ENCODE measurements at places on chromosomes 2 and 18.
A peak's percentile ranks its signal among the peaks of the same experiment; 100 is the strongest.

DNA sequence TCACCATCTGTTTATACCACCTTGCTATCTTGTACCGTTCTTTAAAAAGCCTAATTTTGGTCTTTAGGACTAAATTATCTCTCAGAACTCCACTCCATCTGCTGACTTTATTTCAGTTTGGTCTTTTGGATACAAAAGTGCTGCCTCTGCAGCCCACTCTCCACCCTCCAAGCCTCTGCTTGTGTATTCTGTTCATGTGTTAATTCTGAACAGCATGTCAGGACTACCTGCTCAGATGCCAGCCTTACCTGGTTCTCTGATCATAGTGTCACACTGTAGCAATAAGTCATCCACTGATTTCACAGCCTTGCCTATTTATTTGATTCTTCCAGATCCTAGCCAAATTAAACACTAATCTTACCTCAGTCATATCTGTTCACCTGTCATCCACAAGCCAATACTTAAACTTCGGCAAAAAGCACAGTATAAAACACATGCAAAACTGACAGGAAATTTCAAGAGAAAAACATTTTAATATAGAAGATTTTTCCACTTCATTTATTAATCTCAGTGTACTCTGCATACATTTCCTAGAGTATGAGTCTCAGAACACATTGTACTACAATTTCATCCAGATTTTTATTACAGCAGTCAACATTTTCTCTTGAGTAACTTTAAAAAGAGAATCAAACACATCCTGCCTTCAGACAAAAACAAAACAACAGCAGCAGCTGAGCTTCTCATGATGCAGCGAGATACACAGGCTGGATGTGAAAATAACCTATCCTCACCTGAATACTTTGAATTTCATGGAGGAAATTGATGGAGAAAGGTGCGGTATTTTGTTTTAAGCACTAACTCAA, 64.9 kb downstream of the PPP1R1C start:
- no peak for DNase-seq

GRCh38 chr18:41501848-41502247, 453.2 kb upstream of the PIK3C3 start:
- DNase-seq = no peak

GRCh38 chr18:77058290-77058835, 74.2 kb downstream of the MBP start:
- no peak for DNase-seq

- no peak for DNase-seq
Measured at GRCh38 chr2:88871336-88871735, 179.9 kb downstream of the RPIA start.

DNA sequence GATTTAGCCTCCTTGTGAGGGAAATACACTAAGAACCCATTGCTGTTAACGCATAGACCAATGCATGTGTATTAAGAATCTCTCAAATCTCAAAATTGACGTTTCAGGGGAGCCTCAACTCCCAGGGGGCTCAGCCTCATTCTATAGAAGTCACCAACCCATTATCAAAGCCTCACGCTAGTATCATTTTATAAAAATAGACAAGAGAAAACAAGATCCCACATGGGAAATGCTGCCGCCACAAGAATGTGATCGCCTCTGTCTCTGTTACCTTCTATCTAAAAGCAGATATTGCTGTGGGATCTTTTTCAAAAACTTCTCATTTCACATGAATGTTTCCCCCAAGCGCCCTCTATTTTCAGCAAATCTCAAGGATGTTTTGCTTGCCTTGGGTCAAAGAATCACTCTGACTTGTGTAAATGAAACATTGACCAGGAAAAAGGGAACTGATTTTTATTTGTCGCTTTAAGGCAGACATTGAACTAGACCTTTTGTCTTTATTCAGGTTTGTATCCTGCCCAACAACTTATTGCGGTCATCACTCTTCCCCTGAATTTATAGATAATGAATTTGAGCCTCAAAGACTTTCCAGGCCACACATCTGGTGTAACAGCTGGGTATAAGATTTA, 679.0 kb upstream of the ID2 start:
- DNase-seq = no peak

- DNase-seq = no peak
Measured at GRCh38 chr2:62785216-62785615, 79.7 kb downstream of the EHBP1 start.

DNA sequence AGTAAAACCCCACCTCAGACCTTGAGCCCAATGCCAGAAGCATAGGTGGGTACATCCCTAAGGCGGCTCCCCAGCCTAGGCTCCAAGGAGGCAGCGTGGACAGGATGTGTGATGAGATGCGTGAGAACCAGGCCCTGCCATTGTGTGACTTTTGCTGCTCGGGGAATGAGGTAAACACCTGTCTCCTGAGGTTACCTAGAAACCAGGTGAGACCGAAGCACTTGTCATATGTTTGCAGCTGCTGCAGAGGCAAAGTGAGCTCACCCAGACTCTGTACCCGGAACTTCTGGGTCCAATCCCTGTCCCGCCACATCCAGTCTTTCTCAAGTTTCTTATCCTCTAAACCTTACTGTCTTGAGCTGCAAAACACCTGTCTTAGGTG, 3.4 kb downstream of the FBLN7 start:
- no peak for DNase-seq

DNA sequence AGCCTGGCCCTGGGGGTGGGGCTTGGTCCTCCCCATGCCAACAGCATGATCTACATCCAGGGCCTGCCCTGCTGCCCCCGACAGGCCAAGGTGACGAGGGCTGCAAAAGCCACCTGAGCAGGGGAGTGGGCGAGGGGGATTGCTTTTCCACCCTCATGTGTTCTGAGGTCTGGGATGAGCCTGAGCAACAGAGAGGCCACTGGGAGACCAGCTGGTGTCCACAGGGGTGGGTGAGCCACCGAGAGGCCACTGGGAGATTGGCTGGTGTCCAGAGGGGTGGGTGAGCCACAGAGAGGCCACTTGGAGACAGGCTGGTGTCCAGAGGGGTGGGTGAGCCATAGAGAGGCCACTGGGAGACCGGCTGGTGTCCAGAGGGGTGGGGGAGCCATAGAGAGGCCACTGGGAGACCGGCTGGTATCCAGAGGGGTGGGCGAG, 147.4 kb upstream of the GPC1 start:
- no peak for DNase-seq

GRCh38 chr2:43717322-43717721, 41.1 kb upstream of the C1GALT1C1L start:
- no peak for DNase-seq

DNA sequence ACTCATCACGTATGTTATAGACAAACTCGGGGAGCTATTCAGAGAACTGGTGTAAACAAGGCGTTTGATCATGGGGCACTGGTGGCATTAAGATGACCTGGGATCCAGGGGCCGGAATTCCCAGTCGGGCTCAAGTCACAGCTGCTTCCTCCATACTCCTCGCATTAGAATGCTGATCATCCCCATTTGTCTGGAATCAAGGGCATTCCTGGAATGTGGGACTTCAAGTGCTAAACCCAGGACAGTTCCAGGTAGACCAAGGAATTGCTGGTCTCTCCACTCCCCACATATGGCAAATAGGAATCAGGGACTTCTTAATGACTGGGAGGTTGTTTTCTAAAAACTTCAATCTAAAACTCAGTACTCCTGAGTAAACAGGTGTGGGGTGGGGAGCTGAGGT, 355.7 kb upstream of the RAB6C start:
- DNase-seq = no peak

GRCh38 chr2:86285571-86285970, 51.9 kb downstream of the REEP1 start:
- no peak for DNase-seq

DNA sequence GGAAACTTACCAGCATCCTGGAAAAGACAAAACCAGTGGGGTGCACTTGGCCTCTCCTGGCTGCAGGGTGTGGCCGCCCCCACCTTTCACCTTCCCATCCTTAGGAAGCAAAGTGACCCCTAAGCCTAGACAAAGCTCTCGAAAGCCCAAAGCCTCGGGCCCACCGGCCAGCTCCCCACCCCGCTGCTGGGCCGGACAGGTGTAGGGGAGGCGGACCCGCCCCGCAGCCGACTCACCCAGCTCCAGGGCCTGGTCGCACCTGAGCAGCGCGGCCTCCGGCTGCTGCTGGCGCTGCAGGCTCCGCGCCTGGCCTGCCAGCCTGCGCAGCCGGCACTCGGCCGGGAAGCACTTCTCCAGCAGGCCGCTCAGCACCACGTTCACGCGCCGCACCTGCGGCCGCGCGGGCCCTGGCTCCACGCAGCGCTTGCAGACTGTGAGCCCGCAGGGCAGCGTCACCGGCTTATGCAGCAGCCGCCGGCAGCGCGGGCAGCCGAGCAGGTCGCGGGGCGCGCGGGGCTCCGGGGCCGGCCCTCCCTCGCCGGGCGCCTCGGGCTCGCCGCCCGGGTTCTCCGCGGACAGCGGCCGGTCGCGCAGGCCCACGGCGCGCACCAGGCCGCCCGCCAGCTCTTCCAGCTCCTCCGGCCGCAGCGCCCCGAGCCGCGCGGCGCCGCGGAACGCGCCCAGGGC, 979 bp downstream of the LONRF2 start:
- DNase-seq = peak; percentile 31

- no peak for DNase-seq
Measured at GRCh38 chr2:134763164-134763710, 44.4 kb upstream of the TMEM163 start.

Data from NCI-H187 (cell line).